ENCODE measurements at places on chromosomes 4 and X. TPM values are rescaled to one million over a fixed set of nuclear protein-coding genes. Genes with fewer than 3 reads are reported as not detected.

The PJA1 gene
- 22.6 TPM for total RNA-seq

The GAGE12F gene
- total RNA-seq, result not detected

DNA sequence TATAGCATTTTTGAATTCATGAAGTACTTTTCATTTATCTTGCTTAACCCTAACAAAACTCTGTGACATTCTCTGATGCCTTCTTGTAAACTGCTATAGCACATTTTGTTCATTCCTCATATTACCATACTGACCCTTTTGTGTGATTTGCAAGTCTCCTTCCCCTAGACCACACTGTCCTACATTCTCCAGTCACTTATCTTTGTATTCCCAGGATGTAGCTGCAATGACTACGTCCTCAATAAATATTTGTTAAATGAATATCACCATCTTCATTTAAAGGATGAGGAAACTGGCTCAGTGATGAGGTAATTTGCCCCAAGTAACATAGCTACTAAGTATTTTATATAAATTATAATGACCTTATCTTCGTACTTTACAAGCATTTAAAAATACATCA is 11.9 kb downstream of the HUWE1 start:
- no peak overlapping the region for H3K27ac ChIP-seq
- no peak overlapping the region for H3K4me3 ChIP-seq
- H3K27me3 ChIP-seq, result no peaks in the 10 kb centered on the region
- no peak for DNase-seq
- H3K36me3 ChIP-seq, result peaks cover 57% of the 10 kb centered on the region

DNA sequence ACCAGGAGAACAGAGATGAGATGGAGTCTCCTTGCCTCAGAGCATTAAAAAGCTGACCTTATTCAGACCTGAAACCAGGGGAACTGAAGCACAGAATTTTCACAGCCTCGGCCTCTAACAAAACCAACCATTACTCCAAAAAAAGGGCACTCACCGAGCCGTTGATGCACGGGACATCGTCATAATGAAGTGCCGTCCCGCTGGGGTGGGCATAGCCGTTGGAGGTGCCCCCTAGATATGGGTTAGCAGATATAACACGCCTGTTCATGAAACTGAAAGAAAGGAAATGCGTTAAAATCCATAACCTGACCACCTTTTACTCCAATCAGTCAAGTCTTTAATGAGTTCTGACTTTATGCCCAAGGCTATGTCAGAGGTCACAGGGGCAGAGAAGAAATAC is 153.6 kb downstream of the AFAP1 start:
- H3K4me1 ChIP-seq, result peaks cover 14% of the 10 kb centered on the region
- no peak overlapping the region for H3K4me3 ChIP-seq
- H3K27me3 ChIP-seq, result no peaks in the 10 kb centered on the region
- H3K36me3 ChIP-seq, result peaks cover under 1% of the 10 kb centered on the region

DNA sequence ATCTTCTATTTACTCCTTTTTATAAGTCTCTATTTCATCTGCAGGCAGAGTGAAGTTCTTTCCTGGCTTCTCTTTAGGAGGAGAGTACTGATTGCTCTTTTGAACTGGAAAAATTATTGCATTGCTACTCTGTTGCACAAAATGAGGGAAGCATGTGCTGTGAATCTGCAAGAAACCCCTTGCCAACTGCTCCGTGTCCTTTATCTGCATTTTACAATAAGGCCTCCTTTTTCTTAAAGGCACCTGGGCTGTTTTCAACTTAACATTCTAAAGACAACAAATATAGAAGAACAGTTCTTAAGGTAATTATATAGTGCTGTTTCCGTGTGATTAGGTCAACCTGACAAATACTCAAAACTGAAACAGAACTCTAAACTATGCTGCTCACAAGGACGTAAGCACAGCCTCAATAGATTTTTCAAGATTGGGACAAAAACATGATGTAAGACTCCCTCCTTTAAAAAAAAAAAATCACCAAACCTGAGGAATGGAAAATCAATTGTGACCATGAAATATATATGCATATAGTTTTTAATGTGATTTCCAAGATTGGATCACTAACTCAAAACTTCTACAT is 716.6 kb upstream of the INTU start:
- no peaks in the 10 kb centered on the region for H3K4me1 ChIP-seq
- no peaks in the 10 kb centered on the region for H3K27me3 ChIP-seq
- no peak overlapping the region for H3K27ac ChIP-seq
- no peak for DNase-seq

DNA sequence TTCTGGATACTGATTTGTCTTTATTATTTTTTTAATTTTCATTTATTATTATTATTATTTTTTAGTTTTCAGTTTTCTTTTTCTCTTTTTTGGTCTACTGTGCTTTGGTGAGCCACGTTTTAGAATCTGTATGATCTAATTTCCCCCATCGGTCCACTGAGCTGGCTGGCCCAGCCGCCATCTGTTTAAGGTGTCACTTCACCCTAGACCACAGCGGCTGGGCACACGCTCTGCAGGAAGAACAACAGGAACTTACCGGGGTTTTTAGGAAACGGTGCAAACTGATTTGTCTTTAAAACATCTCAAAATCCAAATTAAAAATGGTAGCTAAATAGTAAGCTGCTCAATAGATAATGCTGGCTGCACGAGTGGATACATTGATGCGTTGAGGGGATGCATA is 48.8 kb upstream of the AMOT start:
- peaks cover 5% of the 10 kb centered on the region for H3K27me3 ChIP-seq
- DNase-seq, result peak; percentile 1
- no peak overlapping the region for H3K27ac ChIP-seq
- H3K4me3 ChIP-seq, result no peak overlapping the region

DNA sequence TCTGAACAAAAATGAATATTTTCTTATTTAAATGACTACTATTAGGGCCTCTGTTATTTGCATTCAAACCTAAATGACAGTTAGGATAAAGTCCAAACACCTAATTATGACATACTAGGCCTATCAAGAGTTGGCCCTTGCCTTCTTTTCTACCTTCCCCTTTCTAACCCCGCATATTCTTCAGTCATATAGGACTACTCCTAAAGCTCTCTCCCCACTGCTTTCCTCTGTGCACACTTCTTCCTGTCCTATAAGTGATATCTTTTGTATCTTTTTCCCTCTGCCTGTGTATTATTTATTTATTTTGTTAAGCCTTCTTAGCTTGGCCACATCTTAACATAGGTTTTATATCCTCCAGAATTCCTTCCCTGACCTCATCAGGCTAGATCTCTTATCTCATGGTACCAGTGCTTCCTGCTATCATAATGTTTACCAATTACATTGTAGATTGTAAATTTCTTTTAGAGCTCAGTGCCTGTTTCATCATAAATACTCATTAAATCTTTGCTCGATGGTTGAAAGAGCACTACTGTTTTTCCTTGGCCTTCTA is 22.5 kb downstream of the ERVMER34-1 start:
- DNase-seq, result no peak
- H3K27ac ChIP-seq, result no peak overlapping the region
- no peaks in the 10 kb centered on the region for H3K4me1 ChIP-seq
- H3K27me3 ChIP-seq, result peaks cover 8% of the 10 kb centered on the region
- H3K36me3 ChIP-seq, result no peaks in the 10 kb centered on the region

DNA sequence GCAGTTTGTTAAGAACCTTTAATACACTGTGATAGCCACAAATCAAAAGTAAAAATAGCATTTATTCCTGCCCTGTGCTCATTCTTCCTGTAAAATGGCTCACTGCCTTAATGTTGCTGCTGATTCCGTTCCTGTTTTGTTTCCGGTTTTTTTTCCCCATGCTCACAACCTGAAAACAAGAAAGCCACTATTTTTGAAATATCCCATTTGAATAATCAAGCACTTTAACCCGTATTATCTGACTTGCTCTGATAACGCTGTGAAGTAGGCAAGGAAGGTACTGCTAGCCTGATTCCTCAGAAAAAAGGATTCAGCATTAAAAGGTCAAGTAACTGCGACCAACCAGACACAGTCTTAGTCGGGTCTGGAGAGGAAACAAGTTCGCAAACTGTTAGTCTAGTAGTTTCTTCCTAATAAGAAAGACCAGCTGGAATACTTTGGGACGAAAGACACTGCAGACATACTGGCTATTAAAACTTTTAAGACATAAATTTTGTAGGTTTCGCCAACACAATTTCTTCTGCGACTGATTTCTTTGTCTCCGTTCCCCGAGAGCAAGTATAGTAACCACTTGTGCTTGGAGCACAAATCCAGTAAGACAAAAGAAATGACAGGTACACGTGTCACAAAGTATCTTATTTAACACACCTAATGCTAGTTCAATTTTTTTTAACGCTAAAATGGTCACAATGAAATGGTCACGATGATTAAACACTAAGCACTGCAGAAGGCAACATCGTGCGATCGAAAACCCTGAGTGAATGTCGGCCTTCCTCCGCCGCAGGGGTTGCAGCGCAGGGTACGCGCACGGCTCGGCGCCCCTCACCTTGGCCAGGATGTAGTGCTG is 802 bp downstream of the COX18 start:
- H3K4me3 ChIP-seq, result peak overlapping the region; percentile 82
- peaks cover 42% of the 10 kb centered on the region for H3K4me1 ChIP-seq
- peak; percentile 34 for DNase-seq
- peaks cover 19% of the 10 kb centered on the region for H3K36me3 ChIP-seq
